ENCODE measurements at places on chromosomes 5 and 9.

DNA sequence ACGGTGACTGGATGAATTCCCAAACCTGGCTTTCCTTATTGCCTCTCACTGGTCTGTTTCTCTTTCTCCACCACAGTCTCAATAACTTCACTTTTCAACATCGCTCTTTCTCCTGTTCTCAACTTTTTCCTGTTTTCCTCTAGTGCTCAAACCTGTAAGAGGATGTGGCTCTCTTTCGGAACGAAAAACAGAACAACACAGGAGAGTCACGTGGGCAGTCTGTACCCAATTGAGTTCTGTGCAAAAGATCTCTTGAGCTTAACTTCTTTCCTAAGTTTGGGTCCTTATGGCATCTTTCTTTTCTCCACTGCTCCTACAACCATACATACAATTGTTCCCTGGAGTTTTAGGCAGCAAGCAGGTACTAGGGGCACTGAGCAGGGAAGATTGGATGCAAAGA lies 8.9 kb downstream of the HAVCR1 start:
- DNase-seq, result no peak

DNA sequence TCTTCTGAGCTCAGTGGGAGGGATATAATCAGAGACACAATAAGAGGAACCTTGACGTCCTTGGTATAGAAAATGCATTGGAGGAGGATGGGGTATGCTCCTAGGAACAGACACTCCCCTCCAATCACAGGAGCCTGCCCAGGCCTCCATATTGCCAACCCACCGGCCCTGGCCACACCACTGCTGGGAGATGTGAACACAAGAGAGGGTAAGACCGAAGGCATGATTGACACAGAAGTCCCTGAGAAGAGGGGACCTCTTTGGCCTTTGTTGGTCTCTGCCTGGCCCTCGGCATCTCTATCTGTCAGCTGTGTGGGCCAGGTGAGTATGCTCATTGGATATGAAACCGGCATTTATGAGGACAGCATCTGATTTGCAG lies 62.0 kb downstream of the CRB2 start:
- DNase-seq, result no peak

DNA sequence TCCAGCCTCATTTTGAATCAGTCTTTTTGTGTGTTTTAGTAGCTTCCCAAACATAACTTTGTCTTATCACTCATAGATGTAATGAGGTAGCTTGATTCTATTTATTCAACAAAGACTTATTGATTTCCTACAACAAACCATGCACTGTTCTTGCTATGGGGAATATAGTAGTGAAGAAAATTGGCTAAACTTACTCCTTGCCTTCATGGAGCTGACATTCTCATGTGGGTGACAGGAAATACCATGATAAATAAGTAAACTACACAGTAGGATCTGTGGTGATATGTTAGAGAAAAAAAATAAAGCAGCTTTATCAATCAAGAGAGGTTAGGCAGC lies 255.7 kb upstream of the TNC start:
- DNase-seq, result no peak

- no peak for DNase-seq
These were observed 388 bp upstream of the MED10 start for GRCh38 chr5:6378766-6379103.

DNA sequence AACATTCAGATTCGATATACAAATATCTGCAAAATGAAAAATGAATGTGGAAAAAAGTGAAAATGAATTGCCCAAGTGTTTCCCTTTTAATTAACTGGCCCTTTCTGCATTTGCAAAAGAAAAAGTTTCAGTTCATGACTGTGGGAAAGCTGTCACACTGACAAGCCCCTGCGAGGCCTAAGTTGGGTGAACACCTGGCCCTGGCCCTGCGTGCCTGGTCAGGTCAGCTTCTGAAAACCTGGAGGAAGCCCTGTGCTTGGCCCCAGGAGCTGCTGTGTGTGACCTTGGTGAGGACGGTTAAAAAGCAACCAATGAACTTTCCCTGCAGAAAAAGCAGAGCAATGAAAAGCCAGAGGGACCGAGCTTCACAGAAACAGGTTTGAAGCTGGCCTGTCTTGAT lies 41.0 kb upstream of the SHC3 start:
- DNase-seq, result no peak

- peak; percentile 43 for DNase-seq
These were observed 189.2 kb downstream of the NDUFS4 start for GRCh38 chr5:53749621-53750020.

GRCh38 chr9:121851641-121852091 lies 200.2 kb downstream of the DAB2IP start:
- DNase-seq, result no peak

GRCh38 chr5:96968074-96968473 lies 32.2 kb downstream of the LNPEP start:
- DNase-seq, result peak; percentile 74

DNA sequence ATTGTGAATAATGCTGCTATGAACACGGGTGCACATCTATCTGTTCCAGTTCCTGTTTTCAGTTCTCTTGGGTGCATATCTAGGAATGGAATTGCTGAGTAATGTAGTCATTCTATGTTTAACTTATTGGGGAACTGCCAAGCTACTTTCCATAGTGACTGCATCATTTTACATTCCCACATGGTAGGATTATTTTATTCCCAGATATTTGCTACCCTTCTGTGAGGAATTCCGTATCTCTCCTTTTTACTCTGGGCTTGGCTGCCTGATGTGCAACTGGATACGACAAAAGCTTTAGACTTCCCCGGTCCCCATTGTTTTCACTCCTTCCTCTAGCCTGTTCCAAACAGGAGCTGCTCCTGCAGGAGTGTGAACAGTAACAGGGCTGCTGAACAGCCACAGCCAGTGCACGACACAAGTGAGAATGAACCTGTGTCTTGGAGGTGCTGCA lies 7.2 kb downstream of the TAS2R1 start:
- peak; percentile 92 for DNase-seq

DNA sequence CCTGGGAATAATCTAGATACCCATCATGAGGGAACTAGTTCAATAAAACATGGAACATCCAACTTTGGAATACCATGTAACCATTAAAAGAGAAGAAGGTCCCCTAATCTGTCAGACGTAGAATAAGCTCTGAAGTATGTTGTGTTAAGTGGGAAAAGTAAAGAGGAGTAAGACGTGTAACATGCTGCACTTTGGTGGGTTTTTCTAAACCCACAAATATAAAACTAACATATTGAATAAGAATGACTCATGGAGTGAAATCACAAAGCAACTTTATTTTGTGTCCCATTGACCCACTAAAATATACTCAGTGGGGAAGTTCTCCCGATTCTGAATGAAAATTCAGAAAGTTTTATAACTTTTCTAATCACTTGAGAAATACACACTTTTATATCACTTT lies 67.9 kb upstream of the PIK3R1 start:
- peak; percentile 26 for DNase-seq

- DNase-seq, result no peak
These were observed 159.5 kb upstream of the ERCC6L2 start for GRCh38 chr9:95715868-95716435.

DNA sequence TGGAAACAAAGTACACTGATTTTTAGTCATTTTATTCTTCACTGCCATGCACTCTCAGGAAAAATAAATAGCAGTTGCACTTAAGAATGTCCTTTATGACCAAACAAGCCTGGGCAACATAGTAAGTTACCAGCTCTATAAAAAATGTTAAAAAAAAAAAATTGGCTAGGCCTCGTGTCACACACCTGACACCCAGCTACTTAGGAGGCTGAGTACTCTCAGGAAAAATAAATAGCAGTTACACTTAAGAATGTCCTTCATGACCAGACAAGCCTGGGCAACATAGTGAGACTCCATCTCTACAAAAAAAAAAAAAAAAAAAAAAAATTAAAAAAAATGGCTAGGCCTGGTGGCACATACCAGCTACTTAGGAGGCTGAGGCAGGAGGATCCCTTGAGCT lies 304.6 kb downstream of the SLCO4C1 start:
- DNase-seq, result no peak

DNA sequence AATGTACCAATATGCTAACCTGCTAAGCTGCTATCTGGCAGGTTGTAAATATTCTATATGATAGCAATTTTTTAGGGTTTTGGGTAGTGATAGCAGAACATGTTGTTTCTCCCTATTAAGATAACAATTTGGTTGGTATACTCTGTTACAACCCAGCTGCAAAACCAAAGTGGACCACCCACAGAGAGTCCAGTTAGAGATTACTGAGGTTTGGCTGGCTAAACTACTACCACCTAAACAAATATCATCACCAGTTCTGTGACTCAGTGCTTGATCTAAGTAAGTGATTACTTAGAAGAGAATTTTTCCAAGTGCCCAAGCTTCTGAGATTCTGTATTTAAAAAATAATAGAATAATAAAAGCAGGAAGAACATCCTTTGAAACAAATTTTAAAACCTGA lies 72.3 kb downstream of the XRCC4 start:
- DNase-seq, result peak; percentile 27

- no peak for DNase-seq
These were observed 58.8 kb upstream of the ANGPTL2 start for GRCh38 chr9:127181315-127181580.

GRCh38 chr5:756171-756570 lies 28.4 kb downstream of the ZDHHC11B start:
- no peak for DNase-seq

- DNase-seq, result peak; percentile 68
These were observed 88.8 kb upstream of the PAM start for GRCh38 chr5:102666164-102666946.

DNA sequence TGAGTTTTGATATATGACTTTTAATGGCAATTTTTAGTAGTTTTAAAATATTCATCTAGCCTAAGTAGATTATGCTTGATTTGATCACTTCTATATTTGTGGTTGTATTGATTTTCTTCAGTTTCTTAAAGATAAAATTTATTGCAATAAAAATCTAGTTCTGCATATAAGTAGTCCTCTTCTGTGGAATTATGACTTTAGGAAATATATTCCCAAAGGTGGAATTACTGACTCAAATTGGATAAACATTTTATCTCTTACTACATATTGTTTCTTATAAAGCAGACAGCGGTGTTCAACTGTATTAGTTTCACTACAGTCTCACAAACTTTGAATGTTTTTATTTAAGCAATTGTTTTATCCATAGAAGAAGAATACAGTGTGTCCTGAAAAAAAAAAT lies 883.0 kb upstream of the SEMA6A start:
- no peak for DNase-seq

GRCh38 chr9:122197426-122197825 lies 31.3 kb downstream of the LHX6 start:
- no peak for DNase-seq

DNA sequence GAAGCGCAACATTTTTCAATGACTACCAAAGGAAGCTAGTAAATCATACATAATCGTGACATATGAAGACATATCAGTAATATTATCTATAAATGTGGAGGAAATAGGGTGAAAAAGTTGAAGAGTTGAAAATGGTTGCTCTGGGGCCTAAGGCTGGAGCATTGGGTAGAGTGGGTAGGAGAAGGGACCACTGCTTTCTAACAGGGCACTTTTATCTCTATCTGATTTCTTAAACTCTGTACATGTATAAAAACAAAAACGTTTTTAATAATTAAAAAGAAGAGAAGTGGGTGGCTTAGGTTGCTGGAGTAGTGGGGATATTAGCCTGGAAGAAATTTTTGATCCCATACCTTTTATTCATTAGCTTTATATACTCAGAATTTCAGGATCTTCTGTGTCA lies 44.2 kb upstream of the ITGA1 start:
- DNase-seq, result no peak

- no peak for DNase-seq
These were observed 610.0 kb downstream of the MAT2B start for GRCh38 chr5:164115420-164115819.

GRCh38 chr5:110109667-110110066 lies 419.9 kb downstream of the MAN2A1 start:
- no peak for DNase-seq

GRCh38 chr9:69579760-69580581 lies 92.2 kb downstream of the APBA1 start:
- no peak for DNase-seq

GRCh38 chr5:135337064-135337463 lies 62.0 kb downstream of the MACROH2A1 start:
- DNase-seq, result no peak

GRCh38 chr5:176574297-176574591 lies 25.1 kb downstream of the CDHR2 start:
- DNase-seq, result no peak

DNA sequence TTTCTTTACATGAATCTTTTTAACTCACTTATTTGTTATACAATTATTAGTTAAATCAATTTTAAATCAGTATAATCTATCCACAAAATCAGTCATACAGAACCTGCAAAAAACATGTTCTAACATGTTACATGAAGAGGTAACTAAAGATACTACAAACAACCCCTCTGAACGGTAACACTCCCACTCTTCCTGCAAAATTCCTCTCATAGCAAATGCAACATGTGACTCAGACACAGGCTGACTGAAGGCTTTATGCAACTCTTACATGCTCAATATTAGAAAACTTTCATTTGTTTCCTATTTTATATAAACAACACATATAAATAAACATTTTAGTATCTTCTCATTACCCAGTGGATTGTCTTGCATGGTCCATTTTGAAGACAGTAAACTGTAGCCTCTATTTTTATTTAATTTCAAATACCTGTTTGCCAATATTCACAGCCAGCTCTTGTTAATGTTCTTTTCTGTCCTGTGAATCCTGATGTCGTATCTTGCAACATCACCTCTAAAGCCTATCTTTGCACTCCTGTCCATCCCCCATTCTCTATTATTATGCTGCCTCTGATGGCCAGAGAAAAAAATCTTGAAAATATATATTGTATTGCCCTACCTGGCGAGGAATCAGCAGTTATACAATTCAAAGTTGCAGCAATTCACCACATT lies 100.5 kb upstream of the CCDC152 start:
- peak; percentile 3 for DNase-seq

- DNase-seq, result no peak
These were observed 2.6 kb upstream of the GPSM1 start for GRCh38 chr9:136324501-136325300.

GRCh38 chr9:122005597-122005996 lies 87.5 kb downstream of the TTLL11 start:
- DNase-seq, result peak; percentile 26

GRCh38 chr9:14212697-14213420 lies 101.1 kb downstream of the NFIB start:
- no peak for DNase-seq

GRCh38 chr5:59607138-59607765 lies 286.3 kb downstream of the PDE4D start:
- peak; percentile 37 for DNase-seq

DNA sequence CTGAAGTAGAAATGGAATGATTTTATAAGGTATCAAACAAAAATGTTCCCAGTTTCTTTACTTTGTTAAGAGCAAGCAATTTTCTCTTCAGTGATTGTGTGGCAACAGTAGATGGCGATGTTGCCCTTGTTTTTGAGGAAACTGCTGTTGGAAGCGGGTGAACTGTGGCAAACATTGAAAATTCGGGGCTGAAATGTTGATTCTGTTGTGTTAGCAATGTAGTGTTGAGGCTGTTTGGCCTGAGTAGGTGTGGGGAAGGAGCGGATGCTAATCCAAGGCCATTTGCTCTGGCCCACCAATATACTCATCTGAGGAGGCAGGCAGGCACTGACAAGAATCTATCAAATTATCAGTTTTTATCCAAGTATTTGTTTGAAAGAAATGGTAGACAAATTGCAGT lies 129.8 kb downstream of the SLC12A2 start:
- peak; percentile 66 for DNase-seq
